Left renal cortex interstitium (tissue), 4 donors: ENCODE measurements at places on chromosomes 1 and 21. TPM values are rescaled to one million over a fixed set of nuclear protein-coding genes. Genes with fewer than 3 reads are reported as not detected.

GRCh38 chr1:65235867-65236805 lies 73.2 kb upstream of the DNAJC6 start:
- no peak for DNase-seq

GRCh38 chr1:62314454-62315350 lies 4.5 kb downstream of the KANK4 start:
- no peak for DNase-seq

- DNase-seq: no peak
These were observed 144.1 kb downstream of the CDC42BPA start for GRCh38 chr1:227174164-227174563.

GRCh38 chr21:32946654-32947053 lies 79.1 kb upstream of the OLIG2 start:
- no peak for DNase-seq

DNA sequence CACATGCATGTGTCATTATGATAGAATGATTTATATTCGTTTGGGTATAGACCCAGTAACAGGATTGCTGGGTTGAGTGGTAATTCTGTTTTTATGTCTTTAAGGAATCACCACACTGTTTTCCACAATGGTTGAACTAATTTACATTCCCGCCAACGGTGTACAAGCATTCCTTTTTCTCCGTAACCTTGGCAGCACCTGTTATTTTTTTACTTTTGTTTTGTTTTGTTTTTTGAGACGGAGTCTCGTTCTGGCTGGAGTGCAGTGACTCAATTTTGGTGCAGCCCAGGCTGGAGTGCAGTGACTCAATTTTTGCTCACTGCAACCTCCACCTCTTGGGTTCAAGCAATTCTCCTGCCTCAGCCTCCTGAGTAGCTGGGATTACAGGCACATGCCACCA lies 8.5 kb upstream of the S100B start:
- no peak for DNase-seq

GRCh38 chr1:13775916-13776315 lies 75.9 kb downstream of the PRDM2 start:
- DNase-seq: no peak

DNA sequence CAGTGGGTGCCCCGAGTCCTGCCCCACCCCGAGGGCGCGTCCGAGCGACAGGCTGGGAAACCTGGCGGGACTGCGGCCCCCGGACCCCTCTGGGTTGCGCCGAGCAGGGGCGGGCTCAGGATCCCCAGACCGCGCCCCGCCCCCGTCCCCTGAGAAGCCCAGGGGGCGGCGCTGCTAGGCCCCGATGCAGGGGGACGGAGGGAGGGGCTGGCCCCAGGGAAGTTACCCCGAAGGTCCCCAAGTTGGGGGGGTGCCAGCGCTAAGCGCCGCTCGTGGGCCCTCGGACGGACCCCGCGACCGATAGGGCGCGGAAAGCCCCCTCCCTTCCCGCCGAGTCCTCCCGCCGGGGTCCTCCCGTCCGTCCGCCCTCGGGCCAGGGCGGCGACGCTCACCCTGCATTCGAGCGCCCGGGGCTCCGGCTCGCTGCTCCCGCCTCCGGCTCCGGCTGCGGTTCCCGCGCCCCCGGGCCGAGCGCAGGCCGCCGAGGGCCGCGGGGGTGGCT lies 414 bp downstream of the GPR153 start:
- DNase-seq: no peak

DNA sequence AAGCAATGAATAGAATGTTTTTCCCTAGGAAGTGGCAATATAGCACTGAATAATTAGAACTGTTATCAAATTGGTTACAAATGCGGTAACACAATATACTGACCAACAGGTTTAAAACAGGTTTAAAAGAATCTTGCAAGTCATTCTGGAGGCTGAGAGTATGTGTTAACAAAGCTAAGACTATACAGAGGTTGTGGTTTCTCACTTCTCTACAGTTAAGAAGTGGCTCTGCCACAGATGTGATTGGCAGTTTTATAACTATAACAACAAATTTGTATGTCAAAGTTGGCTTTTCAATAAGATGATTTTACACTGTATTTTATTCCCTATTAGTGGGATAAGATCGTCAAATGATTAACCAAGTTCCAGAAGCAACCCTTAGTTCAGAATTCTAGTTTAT lies 7.1 kb downstream of the ANGEL2 start:
- no peak for DNase-seq

- no peak for DNase-seq
These were observed 32.2 kb downstream of the CACHD1 start for GRCh38 chr1:64502083-64502482.

GRCh38 chr21:31145274-31145673 lies 107.0 kb upstream of the KRTAP19-8 start:
- DNase-seq: no peak

DNA sequence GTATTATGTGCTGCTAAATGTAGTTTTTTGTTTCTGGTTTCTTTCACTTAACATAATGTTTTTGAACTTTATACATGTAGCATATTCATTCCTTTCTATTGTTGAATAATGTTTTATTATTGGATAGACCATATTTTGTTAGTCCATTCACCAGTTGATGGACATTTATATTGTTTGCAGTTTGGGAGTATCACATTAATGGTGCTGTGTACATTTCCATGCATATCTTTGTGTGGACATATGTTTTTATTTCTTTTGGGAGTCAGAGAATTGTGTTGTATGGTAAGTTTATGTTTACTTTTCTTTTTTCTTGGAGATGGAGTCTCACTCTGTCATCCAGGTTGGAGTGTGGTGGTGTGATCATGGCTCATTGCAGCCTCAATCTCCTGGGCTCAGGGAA lies 134.6 kb downstream of the MAST2 start:
- DNase-seq: no peak

DNA sequence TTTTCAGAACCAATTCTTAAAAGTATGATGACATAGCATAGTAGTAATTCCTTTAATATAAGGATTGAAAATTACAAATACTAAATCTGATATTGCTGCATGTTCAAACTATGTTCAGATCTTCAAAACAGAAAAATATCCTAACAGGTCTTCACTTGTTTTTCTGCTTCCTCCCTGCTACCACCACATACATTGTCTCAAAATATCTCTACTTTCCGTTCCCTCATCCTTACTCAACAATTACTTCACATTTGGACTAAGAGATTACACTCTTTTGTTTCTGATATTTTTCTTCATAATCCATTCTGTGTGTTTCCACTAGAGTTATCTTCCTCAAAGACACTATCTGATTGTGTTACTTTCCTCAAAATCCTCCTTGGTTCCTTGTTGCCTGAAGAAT lies 125.1 kb downstream of the NEK7 start:
- DNase-seq: no peak

DNA sequence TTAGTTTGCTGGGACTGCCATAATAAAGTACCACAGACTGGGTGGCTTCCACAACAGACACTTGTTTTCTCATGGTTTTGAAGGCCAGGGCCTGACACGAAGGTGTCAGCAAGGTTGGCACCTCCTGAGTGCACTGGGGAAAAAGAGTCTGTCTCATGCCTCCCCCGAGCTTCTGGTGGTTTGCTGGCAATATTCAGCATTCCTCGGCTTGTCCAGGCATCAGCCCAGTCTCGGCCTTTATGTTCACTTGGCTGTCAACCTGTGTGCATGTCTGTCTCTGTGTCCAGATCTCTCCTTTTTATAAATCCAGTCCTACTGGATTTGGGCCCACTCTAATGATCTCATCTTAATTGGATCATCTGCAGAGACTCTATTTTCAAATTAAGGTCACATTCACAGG lies 72.6 kb downstream of the DOP1B start:
- no peak for DNase-seq

GRCh38 chr1:58442114-58442513 lies 104.4 kb downstream of the OMA1 start:
- DNase-seq: no peak

DNA sequence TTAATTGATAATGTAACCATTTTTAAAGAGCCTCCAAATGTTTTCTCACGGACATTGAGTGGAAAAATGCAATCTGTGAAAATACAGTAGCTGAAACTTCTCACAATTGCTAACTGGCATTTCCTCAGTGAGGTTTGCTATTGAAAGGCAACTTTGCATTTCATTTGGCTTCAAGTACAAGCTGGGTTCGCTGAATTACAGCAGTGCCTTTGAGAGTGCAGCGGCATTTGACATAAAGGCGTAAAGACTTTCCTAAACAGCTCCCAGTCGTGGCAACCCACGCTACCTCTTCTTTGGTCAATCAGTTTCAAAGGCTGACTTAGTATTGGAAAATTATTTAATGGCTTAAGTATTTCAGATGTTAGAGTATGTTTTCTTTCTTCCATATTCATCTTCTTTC lies 39.3 kb upstream of the ZBTB18 start:
- DNase-seq: no peak

DNA sequence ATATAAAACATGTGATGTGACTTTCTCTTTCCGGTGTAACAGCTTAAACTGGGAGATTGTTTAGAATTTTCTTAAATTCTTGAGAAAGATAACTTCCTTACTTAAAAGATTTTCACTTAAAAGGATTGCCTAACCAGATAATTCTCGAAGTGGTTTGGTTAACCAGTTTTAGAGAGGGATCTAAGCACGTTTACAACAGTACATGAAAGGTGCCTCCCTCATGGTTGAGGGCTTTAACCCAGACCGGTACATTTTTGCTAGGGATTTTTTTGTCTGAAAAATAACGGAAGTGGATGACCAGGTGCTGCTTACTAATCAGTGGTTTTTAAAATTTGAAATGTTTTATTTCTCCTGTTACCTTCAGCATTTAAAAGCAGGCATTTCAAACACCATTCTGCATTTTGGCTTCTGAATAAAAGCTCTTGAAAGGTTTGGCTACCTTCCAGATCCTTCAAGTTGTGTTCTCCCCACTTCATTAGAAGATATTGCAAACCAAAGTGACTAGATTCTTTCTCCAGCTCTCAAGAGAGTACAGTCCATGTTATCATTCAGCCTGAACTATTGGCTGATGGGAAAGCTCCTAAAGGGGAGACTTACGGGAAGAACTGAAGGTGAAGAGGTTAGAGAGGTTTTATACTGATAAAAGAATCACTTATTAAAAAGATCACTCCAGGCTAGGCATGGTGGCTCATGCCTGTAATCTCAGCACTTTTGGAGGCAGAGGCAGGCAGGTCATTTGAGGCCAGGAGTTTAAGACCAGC lies 12.8 kb downstream of the S100PBP start:
- no peak for DNase-seq

DNA sequence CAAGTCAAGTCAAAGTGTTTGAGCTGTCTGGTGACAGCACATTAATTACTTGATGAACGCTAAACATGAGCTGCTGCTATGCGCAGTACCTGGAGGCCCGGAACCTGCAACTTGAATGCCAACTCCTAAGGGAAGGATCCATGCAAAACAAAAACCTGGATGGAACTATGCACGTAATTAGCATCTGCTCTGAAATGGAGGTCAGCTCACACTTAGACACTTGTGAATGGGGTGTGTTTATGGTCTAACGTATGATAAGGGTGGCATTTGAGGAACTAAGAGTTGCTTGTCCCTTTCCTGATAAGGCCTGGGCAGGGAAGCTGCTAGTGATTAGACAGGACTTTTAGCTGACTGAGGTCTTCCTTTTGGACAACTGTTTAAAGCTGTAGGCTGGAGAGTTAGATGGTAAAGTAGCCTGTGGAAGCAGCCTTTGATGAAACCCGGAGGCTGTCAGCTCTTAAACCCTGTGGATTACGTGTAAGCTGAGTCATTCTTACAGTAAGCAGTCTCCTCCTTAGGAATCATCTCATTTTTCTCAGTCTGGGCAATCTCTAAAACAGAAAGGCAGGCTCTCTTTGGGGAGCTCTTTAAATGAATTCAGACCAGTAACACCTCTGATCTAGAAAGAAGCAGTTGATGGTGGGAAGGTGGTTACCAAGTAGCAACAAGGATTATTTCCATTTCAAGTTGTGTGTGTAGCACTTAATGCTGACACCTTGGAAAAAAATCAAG lies 6.8 kb downstream of the TENT5C start:
- no peak for DNase-seq

DNA sequence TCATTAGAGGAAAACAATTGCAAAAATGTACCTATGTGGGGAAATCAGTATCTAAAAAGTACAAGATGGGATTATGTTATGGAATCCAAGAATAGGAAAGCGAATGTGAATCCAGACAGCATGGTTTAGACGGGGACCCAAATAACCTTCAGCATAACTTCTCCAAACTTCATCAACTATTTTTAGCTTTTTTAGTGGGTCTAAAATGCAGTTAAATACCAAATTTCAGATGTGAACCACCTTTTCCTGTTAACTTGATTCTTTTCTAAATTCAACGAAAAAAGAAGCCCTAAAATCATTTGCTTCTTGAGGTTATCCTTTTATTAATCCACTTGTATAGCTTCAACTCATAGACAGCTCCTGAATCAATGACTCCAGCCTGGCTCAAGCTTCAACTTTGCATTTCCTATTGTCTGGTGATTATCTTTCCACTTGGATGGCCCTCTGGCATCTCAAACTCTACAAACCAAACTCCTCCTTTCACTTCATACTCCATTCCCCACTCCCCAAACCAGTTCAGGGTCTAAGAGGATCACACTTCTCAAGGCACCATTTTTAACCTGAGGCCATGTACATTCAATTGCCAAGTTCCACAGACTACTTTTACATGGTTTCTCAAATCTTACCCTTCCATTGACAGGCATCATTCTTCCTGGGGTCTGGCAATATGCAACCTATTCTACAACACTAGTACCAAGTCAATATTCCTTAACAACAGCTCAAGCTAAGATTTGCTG lies 7.4 kb downstream of the ERRFI1 start:
- no peak for DNase-seq

- DNase-seq: no peak
These were observed 62.3 kb upstream of the COL24A1 start for GRCh38 chr1:86218859-86219258.

DNA sequence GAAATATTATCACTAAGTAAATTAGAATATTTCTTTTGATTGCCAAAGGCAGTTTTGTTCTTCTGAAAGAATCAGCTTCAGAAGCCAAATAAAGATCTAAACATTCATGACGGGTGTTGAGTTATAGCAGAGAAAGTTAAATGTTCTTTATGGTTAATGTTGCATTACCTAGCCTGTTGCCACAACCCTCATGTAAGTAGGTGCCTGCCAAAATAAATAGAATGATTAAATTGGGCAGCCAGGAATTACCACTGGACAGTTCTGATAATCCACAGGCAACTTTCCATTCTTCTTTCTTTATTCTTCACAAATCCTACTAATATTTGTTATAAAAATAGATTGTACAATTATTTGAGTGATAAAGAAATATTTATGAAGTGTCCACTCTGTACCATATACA lies 217.9 kb upstream of the NRIP1 start:
- no peak for DNase-seq

GRCh38 chr1:153490272-153491051 lies 30.0 kb upstream of the S100A7 start:
- no peak for DNase-seq

The OR1C1 gene
- polyA plus RNA-seq: not detected

The CDC20 gene
- polyA plus RNA-seq: 34.3 TPM

The VSIG8 gene
- polyA plus RNA-seq: 0.56 TPM

The RGS4 gene
- polyA plus RNA-seq: 13.2 TPM

The AVPR1B gene
- 0.54 TPM for polyA plus RNA-seq

The PEX10 gene
- polyA plus RNA-seq: 20.3 TPM

The RGS1 gene
- polyA plus RNA-seq: 3.5 TPM

The NUCKS1 gene
- polyA plus RNA-seq: 431 TPM

The NIBAN1 gene
- polyA plus RNA-seq: 2.6 TPM

The RABGGTB gene
- polyA plus RNA-seq: 81.2 TPM

The AKR7A3 gene
- 3.0 TPM for polyA plus RNA-seq

The SUSD4 gene
- polyA plus RNA-seq: 12.7 TPM

The AK2 gene
- 246 TPM for polyA plus RNA-seq

The CDC42BPA gene
- polyA plus RNA-seq: 40.8 TPM

The CD5L gene
- polyA plus RNA-seq: not detected
